ENCODE measurements at places on chromosomes 1 and 21.

GRCh38 chr1:53126495-53126894, 15.9 kb downstream of the SLC1A7 start:
- DNase-seq: no peak

- DNase-seq: no peak
These were observed 9.0 kb downstream of the FAM20B start for GRCh38 chr1:179034720-179035119.

DNA sequence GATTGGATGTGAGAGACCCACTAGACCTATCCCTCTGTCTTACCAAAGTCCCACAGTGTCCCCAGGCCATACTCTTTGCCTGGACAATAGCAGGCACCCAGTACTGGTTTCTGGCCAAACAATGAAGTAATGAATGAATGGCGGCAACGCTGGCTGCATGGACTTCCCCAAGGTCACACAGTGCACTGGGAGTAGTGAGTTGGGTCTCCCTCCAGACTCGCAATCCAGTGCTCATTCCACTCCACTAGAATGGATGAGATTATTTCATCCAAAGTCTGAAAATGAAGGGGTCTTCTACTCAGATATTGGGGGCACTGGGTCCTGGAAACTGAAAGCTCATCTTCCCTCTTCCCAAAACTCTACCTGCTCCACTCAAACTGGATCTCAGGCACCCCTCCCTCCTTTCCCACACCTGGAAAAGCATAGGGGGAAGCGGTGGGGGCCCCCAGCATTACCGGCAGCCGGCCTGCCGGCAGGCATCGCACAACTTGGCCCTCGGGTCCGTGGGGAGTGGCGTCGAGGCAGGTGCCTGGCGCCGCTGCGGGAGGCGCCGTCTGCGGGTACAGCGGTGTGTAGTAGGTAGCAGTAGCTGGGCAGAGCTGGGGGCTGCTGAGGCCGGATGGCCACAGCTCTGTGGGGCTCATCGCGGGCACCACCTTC, 816 bp downstream of the E2F2 start:
- no peak for DNase-seq

GRCh38 chr1:223771814-223772770, 59.8 kb downstream of the CAPN2 start:
- no peak for DNase-seq

DNA sequence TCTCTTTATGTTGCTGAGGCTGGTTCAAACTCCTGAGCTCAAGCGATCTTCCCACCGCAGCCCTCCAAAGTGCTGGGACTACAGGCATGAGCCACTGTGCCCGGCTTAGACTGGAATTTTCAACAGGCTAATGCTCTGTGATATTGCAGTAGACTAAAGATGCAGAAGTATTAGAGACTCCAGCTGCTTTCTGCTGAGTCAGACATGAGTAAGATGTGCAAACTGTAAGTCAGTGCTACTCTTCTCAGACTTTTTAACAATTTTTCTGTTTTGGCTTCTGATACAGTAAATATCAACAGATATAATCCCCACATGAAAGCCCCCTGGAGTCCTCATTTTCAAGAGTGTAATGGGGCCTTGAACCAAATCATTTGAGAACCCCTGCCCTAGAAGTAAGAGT, 29.3 kb upstream of the NLRP3 start:
- no peak for DNase-seq

GRCh38 chr1:189175889-189176288, 1301.8 kb downstream of the BRINP3 start:
- no peak for DNase-seq

DNA sequence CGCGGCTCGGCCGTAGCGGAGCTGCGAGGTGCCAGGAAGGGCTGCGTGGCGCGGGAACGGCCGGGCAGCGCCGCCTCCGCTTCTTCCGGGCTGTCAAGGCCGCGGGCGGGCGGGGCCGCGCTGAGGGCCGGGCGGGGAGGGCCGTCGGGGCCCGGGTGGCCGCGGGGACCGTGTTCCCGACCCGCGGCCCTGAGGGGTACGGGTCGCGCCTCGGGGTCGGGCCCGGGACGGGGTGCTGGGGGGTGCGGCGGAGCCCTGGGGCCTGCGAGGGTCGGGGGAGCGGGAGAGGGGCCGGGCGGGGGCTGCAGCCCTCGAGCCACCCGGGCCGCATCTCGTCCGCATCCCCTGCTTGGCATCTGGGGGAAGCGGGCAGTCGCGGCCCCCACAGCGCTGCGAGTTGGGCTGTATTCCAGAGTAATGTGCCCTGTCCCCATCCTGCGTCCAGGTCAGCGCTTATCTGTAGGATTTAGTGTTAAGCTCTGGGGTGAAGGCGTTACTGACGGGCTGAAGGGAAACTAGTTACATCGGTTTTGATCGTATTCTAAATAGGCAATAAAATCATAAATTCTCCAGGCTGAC, 379 bp downstream of the RER1 start:
- DNase-seq: no peak

DNA sequence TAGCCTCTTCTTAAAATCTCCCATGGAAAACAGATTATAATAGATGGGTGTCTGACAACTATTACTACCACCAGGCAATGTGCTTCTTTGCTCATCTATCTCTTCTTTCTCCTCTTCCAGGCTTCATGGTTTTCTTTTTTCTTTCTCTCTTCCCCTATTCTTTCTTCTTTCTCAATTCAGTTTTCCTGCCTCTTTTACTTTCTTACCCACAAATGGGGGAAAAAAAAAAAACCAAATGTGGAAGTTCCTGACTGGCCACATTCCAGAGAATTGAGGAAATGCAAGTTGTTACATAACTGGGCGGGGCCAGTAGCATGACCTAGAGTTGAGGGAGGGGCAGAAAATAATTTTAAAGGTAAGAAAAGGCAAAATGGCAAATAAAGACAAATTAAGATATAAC, 10.9 kb upstream of the SMG7 start:
- DNase-seq: no peak

- no peak for DNase-seq
These were observed 6.4 kb upstream of the GBP5 start for GRCh38 chr1:89279011-89279466.

DNA sequence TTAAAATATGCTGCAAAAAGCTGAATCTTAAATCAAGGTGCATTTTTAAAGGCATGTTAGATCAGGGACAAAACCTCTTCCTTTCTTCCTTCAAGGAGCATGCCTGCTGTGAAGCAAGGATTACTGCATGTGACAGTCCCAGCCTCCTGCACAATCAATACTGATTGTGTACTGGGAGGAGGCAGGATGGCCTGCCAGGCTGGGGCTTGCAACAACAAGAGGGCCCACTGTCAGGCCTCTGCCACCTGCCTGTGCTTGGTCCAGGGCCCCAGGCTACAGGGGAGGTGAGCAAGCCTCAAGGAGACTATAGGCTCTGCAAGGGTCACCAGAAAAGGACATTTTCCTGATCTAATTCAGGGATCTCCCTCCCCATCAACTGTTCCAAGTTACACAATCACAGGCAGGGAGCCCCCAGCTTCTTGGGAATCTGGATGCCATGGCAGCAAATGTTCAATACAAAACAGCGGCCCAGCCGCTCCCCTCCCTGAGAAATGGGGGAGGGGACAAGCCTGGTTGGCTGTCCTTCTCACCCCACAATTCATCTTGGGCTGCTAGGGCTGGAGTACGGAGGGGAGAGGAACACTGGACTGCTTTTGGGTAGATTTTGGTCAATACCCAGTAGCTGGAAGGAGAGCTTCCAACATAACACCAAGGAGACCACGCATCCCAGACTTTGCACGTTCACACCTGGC, 76.7 kb downstream of the SSBP3 start:
- DNase-seq: no peak

DNA sequence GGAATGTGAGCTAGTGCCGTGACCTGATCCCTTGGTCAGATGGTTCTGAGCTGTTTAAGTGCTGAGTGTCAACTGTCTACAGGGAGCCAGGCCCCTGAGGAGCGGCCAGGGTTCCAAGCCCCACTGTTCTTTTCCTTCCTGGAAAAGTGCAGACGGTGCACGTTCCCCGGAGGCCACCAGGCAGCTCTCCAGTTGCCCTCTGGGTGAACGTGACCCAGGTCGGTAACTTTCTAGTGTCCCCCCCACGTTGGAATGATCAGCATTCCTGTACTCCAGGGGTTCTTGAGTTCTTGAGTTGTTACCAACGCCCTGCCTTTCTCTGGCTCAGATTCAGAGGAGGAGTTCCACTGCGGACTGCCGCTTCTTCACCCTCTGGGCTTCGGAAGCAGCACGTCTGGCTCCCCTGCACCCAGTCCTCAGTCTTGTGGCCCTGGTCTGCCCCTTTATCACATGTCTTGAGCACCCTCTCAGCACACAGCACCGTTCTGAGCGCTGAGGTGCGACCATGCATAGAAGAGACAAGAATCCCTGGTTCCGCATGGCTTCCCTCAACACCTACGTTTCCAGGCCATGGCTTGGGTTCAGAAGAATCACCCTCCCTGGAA, 131.5 kb downstream of the DHRS3 start:
- no peak for DNase-seq

- no peak for DNase-seq
These were observed 17.3 kb downstream of the CSTB start for GRCh38 chr21:43758811-43759210.

DNA sequence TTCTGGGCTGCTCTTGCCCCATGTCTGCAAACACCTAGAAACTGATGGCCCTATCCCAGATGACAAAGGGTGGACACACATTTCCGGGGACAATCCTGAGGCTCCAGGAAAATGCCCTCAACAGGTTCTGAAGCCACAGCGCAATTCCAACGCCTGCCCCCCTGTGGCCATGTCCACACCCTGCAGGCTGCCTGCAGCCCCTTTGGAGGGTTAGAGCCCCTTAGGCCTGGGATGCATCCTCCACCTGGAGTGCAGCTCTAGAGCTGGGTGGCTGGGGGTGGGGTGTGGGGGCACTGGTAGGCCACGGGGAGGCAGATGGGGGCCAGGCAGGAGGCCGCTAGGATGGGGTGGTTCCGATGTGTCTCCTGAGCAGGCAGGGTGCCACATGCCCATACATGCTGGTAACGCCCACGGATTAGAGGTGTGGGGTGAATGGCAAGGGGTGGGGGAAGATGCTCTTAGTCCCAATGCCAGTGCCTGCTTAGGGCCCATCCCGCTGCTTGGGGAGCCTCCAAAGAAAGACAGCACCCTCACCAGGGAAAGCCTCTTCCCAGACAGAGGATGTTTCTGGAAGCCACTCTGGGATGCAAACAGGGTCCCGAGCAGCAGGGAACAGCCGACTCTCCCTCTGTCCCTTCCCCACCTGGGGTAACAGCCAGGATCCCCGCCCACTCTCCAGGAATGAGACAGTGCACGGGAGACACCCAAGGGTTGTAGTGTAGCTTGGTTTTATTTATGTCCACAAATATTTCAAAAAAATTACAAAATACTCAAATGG, 34.0 kb downstream of the SLC45A1 start:
- no peak for DNase-seq

- DNase-seq: no peak
These were observed 5.9 kb upstream of the RBBP5 start for GRCh38 chr1:205127646-205128045.

GRCh38 chr1:231853588-231854207, 227.1 kb downstream of the DISC1 start:
- no peak for DNase-seq

GRCh38 chr1:168972887-168973286, 133.6 kb upstream of the ATP1B1 start:
- DNase-seq: peak; percentile 65

All from NCI-H187 (cell line).